ENCODE measurements at places on chromosomes 5 and 9.

DNA sequence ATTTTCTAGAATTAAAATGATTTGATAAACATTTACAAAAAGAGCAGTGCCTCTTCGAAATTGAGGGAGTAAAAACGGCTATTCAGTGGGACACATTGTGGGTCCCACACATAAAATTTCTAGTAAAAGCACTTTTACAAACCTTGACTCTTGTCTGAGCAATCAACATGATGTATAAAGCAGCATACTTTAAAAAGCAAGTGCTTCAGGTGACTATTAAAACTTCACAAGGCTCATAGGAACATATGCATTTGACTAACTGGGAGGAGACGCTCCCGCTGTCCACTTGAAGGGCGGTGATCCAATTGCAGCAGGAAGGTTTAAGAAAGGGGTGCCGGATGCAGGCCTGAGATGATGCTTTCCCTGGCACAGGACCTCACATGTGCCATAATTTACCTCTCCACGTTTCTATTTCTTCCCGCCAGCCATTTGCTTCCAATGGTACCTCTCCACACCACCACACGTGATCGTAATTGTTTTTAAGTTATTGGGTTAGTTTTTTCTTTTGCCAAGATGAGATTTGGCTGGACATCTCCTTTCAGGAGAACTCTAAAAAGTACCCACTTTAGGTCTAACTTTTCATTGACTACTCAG lies 1.8 kb downstream of the MCTP1 start:
- DNase-seq, result no peak

DNA sequence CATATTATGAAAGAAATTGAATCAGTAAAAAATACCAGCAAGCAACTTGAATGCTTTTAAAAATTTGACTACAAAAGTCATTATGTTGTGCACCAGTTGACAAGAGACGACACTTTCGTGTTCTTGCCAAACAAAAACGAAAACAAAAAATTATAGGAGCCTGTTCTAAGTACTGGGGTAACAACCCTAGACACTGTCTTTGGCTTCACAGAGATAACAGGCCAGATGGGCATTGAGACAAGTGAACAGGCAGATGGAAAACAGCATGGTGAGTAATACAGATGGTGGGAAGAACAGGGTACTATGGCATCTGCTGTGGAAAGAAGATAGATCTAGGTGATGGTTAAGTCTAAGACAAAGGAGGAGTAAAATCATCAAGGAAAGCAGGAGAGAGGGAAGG lies 99.0 kb downstream of the CDH12 start:
- DNase-seq, result no peak

- no peak for DNase-seq
Observed at GRCh38 chr5:90792725-90793124, 234.1 kb downstream of the ADGRV1 start.

DNA sequence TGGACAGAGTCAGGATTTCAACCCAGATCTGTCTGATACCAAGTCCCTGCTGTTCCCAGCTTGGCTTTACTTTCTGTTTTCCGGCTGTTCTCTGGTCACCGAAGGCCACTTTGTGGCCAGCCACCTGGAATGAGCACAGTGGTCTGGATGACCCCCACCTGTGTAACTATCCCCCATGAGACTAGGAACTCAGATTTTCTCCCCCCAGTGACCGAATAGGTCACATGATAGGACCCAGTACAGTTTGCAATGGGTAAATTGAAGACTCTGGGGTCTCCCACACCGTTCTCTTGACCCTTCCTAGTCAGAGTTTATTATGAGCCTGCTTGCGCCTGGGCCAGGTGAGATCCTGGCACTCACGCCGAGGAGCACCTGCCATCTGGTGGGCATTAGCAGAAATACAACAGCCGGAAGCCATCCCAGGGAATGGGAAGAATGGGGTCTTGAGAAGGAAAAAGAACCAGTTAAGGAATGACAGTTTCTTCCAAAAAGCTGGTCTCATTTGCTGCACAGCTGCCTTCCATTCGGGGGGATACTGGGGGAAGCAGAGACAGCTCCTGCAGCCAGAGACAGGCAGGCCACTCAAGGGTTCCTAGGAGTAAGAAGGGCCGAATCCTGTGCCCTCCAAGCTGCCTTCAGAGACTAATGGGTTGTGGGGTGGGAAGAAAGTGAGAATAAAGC lies 7.1 kb downstream of the PHYHD1 start:
- DNase-seq, result peak; percentile 14

GRCh38 chr5:149540089-149540488 lies 11.2 kb downstream of the CSNK1A1 start:
- no peak for DNase-seq

DNA sequence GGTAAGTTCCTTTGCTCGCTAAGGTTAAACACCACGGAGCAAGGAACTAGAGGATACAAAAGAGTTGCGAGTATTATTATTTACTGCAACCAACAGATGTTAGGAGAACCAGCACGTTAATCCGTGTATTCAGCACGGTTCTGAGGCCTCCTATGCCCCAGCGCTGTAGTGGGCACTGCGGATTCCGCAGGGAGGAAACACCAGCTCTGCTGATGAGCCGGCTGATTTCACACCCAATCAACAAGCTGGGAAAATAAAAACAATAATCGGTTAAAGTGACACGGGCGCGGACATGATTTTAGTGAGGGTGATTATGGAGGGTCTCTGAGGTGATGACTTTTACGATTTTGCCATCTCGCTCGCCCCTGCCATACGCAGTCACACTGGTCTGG lies 702 bp upstream of the PRELID2 start:
- DNase-seq, result no peak

GRCh38 chr5:96317945-96318344 lies 115.1 kb downstream of the PCSK1 start:
- DNase-seq, result no peak

GRCh38 chr5:132418881-132419280 lies 49.4 kb downstream of the SLC22A5 start:
- DNase-seq, result no peak

- DNase-seq, result no peak
Observed at GRCh38 chr9:29514336-29514735, 1941.1 kb upstream of the C9orf72 start.

DNA sequence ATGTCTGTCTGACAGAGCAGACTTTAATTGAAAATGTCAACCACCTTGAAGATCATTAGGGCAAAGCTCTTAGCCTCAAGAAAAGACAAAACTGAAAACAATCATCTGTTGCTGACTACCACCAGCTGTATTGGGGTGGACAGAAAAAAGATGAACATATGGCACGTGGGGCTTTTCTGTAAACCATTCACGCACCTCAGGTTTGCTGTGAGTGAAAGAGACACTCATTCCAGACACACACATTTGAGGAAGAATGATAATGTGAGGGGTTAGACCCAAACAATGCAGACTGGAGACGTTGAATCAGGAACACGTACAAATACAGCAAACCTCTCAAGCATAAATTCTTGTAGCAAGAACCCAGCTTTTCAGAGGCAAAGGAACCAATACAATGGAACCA lies 158.7 kb downstream of the EBF1 start:
- no peak for DNase-seq

DNA sequence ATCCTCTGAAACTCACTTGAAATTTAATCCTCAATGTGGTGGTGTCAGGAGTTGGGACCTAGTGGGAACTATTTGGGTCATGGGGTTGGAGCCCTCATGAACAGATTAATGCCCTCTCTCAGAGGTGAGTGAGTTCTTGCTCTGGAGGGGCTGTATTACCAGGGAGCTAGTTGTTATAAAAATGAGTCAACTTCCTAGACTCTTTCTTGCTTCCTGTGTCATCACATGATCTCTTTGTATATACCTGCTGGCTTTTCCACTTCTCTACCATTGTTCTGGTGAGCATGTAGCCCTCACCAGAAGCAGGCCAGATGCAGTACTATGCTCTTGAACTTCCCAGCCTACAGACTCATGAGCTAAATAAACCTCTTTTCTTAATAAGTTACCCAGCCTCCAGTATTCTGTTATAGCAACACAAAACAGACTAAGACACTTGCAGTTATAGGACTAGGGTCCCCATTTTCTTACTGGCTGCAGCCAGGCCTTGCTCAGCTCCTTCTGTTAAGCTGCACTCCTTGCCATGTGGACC lies 127.5 kb downstream of the SUSD1 start:
- no peak for DNase-seq

GRCh38 chr5:1152156-1152555 lies 40.3 kb upstream of the SLC12A7 start:
- no peak for DNase-seq

DNA sequence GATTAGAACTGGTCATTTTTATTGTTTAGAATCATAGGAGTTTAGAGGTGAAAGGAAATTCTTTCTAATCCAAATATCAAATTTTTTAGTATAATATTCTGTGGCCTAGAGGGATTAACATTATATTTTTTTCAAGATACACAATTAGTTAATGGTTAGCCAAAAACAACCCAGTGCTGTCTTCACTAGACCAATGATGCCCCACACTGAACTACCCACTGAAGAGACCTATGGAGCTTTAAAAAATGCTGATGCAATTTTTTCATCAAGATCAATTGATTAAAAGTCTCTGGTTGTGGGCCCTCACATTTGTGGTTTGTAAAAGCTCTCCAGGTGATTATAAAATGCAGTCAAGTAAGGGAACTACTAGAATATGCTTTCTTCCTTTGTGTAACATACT lies 274.1 kb upstream of the C9orf72 start:
- DNase-seq, result no peak

- no peak for DNase-seq
Observed at GRCh38 chr9:4435197-4435596, 55.1 kb upstream of the SLC1A1 start.

- DNase-seq, result no peak
Observed at GRCh38 chr5:63314551-63314950, 647.7 kb downstream of the HTR1A start.

DNA sequence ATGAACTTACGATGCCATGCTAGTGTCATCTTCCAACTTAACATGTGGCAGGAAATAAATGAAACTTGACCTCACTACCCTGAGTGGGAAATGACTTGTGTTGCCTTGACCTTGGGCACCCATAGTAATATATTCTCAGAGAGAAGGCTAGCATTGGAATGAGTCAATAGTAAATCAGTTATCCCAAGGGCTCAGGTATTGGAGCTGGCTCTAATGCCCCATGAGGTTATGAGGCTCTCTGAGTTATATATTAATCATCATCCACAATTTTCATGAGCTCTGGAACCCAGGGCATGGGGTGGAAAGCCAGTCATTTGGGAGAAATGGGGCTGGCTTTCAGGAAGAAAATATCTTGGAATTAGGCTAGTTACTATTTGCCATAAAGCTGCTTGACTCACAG lies 42.4 kb upstream of the SMIM32 start:
- no peak for DNase-seq

GRCh38 chr5:176995896-176996767 lies 10.4 kb downstream of the UIMC1 start:
- no peak for DNase-seq

- DNase-seq, result no peak
Observed at GRCh38 chr5:3954633-3955032, 359.0 kb downstream of the IRX1 start.

DNA sequence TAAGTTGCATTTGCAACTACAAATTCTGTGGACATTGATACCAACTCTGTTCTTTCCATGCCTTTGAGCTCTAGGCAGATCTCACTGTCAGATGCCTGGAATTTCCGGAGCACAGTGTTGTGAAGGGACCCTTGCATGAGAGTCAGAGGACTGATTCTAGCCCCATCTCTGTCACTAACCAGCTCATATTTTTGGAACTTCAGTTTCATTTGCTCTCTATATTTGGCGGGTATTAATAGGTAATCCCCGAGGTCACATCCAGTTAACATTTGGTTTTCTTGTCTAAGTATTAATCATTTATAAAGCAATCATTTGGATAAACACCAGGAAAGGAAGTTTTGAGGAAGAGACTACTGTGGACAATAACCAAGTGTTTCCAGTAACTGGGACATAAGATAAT lies 115.7 kb downstream of the MAN2A1 start:
- DNase-seq, result no peak

DNA sequence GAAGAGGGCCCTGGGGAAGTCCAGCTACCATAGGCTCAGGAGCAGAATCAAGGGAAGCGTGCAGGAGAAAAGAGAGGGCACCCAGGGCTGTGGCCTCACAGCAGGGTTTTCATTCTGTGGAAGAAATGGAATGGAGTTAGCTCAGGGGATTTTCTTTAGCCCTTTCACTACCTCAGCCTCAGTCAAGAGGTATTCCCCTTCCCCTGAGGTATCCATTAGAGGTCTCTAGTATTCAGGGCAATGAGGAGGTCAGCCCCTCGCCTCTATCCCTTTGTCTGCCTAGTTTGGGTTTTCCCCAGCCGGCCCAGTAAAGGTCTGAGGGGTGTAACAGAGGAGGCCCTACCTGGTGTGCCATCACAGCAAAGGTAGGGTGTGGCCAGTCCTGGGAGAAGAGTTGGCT lies 21.5 kb downstream of the GFRA3 start:
- no peak for DNase-seq

DNA sequence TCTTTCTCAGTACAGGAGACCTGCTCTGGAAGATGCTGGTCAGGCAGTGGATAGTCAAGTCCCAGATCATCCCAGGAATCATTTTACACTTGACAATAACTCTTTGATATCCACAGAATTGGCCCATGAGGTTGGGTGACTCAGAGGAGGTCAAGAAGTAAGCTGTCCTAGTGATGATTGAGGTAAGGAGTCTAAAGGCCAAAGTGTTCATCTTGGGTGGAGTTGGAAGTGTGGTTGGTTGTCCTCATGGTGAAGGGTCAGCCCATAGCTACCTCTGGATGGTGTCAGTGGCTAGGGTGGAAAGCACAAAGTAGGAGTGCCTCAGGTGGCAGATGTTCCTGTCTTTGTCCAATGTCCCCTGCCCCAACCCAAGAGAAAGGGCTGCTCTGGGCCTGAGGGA lies 24.1 kb upstream of the RCL1 start:
- DNase-seq, result no peak

- DNase-seq, result no peak
Observed at GRCh38 chr5:100777680-100778300, 125.3 kb downstream of the ST8SIA4 start.

- no peak for DNase-seq
Observed at GRCh38 chr9:21070171-21070571, 7.6 kb downstream of the IFNB1 start.

DNA sequence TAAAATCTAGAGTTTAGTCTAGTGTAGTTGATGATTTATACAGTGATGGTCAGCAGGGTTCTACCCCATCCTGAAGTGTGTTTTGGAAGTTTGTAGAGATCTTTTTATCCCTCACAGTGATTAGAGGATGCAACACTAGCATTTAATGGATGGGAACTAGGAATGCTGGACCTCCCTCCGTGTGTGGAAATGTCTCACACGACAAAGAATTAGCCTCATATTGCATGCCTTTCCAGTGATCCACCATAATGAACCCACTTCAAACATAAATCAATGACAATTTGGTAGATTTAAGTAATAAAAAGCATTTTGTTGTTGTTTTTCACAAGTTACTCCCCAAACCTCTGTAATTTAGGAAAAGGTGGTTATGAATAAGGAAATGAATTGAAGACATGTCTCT lies 82.5 kb upstream of the LMNB1 start:
- no peak for DNase-seq

DNA sequence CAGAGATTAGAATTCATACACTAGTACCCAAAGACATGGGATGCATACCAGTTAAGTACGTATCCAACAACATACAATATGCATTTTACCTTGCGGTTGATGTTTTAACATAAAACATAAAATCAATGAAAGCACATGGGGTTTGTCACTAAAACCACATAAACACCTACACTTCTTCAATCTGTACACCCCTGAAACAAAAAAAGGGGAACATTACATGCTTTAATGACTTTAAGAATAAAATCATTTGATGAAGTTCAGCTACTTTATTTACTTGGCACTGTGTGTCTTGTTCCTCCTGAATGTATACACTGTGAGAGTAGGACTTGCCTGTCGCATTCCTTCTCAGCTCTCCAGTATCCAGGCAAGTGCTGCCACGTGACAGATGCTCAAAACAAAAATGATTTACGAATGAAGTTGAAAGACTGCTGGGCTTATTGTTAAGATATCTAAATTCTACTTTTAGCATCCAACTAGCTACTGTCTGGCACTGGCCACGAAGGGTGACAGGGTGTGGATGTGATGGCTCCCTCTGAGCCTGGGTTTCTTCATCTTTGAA lies 21.0 kb downstream of the TNFSF15 start:
- no peak for DNase-seq
